ENCODE measurements at places on chromosomes 3 and 15.

DNA sequence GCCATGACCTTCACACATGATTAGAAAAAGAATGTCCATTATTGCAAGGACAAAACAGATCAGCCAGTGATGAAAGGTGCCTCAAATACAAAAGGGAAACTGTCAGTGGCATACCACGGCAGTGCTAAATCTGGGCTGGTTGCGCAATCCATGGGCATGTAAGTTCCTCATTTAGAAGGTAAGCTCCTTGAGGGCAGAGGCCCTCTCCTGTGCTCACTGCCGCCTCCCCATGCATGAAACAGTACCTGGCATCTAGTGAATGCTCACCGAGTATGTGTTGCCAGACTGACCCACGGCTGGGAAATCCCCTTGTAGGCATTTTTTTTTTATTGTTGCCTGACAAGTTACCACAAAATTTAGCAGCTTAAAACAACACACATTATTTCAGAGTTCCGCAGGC, 312.1 kb upstream of the CHRM5 start:
- DNase-seq: no peak

GRCh38 chr15:47717036-47717612, at the start of gene SEMA6D:
SEMA6D (plus strand) TSS chr15:47717505; CDS start chr15:47759799, 42,294 bp downstream.
- DNase-seq: no peak

GRCh38 chr15:59394166-59394661, 21.5 kb upstream of the MYO1E start:
- no peak for DNase-seq

GRCh38 chr3:128282380-128283196, 129.3 kb downstream of the EEFSEC start:
- DNase-seq: no peak

- no peak for DNase-seq
Measured at GRCh38 chr3:127440384-127440783, 150.1 kb downstream of the TPRA1 start.

DNA sequence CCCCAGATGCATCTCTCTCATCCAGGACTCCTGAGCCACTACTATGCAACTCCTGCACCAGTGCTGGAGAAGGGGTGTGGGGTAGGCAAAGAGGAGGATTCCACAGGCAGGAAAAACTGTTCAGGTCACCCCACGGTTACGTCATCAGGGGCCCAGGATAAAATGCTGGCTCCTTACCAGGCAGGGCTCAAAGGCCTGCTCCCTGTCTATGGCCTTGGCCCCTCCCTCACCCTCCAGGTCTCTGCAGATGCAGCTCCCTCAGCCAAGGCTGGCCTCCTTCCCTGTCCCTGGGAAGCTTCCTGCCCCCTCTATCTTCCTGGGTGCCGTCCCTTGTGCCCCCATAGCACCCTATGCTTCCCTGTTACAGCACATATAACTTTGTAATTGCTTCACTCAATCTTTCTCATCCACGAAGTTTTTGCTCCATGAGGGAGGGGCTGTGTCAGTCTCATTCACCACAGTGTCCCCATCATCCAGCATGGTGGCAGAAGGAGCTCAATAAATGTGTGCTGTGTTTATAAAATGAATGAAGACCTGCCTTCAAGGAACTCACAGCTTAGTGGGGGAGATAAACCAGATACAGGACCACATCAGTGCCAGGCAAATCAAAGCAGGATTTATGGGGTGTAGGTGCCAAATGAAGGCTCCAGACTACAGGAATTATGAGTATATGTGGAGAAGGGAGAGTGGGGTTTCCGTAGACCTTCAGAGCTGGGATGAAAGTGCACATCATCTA, 18.6 kb downstream of the KBTBD13 start:
- no peak for DNase-seq

DNA sequence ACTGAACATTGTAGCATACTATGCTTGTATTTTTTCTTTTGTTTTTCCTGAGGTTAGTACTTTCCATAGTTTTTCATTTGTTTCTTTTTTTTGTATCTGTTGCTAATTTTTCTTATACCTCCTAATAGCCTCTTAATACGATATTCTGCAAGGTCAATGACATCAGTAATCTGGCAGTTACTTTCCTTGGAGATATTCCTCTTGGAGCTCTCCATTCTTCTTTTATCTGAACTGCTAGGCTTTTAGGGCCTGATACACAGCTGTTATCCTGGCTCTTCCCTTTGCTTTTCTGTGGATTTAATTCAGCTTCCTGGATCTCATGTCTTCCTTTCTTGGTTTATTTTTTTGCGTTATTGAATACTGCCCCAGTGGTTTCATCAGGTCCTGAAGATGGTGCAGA, 12.9 kb downstream of the ALPK3 start:
- no peak for DNase-seq

DNA sequence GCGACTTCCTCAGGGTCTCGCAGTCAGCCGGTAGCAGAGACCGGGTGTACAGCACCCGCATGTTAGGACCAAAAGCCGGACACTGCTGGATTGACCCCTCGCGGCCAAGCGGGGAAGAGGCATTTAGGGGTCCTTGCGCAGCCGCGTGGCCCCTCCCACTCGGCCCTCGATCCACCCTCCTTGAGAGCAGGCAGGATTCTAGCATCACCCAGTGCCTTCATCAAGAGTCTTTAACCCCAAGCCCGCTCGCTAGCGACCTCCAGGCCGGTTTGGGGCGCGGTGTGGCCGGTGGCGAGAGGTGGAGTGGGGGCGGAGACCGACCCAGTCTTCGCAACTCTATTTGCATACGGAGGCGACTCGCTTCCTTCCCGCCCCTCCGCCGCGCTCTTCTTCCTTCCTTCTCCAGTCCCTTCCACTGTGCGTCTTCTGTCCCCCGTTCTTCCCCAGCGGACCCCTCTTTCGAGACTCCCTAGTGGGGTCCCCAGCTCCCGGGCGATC, at the start of gene ST6GAL1:
TSS of gene ST6GAL1 (plus strand) at position 384 of the 498 bp plus-strand sequence. CDS start 112,178 bp downstream, outside the sequence.
- DNase-seq: peak; percentile 81

Measured in Kasumi-1 (cell line).